ENCODE measurements at places on chromosomes 6 and 20.

GRCh38 chr6:63790334-63790733, 154.7 kb downstream of the PHF3 start:
- H3K4me3 ChIP-seq = no peak overlapping the region
- H3K27ac ChIP-seq = no peak overlapping the region
- H3K4me1 ChIP-seq = no peaks in the 10 kb centered on the region

- H3K27me3 ChIP-seq = no peaks in the 10 kb centered on the region
- H3K27ac ChIP-seq = no peak overlapping the region
- H3K4me1 ChIP-seq = no peaks in the 10 kb centered on the region
- no peak overlapping the region for H3K4me3 ChIP-seq
- DNase-seq = no peak
- no peaks in the 10 kb centered on the region for H3K36me3 ChIP-seq
Measured at GRCh38 chr6:40442591-40442990, 144.6 kb downstream of the LRFN2 start.

- no peaks in the 10 kb centered on the region for H3K4me1 ChIP-seq
- no peak overlapping the region for H3K4me3 ChIP-seq
- DNase-seq = no peak
Measured at GRCh38 chr6:18501663-18502013, 114.5 kb downstream of the RNF144B start.

- peaks cover 13% of the 10 kb centered on the region for H3K27me3 ChIP-seq
- H3K4me3 ChIP-seq = no peak overlapping the region
- DNase-seq = no peak
- H3K36me3 ChIP-seq = no peaks in the 10 kb centered on the region
- H3K4me1 ChIP-seq = no peaks in the 10 kb centered on the region
Measured at GRCh38 chr6:951399-952181, 258.7 kb upstream of the EXOC2 start.

DNA sequence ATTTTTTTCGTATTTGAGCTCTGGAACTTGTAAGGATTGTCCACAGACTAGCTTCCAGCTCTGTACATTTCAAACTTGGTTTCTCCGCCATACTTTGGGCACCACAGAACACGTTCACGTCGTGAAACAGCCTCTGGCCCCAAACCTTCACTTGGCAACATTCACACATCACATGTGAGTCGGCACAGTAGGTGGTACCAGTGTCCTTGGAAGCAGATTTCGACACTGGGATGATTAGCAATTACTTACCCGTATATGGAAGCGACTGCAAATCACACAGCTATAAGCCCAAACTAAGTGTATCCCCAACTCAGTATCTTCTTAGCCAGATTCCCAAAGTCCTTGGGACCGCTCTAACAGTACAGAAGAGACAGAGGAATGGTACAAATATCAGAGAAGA, 60.2 kb downstream of the MAFB start:
- no peaks in the 10 kb centered on the region for H3K36me3 ChIP-seq
- H3K4me3 ChIP-seq = no peak overlapping the region
- peaks cover 4% of the 10 kb centered on the region for H3K27me3 ChIP-seq
- no peaks in the 10 kb centered on the region for H3K4me1 ChIP-seq
- H3K27ac ChIP-seq = no peak overlapping the region

- H3K36me3 ChIP-seq = no peaks in the 10 kb centered on the region
- H3K4me3 ChIP-seq = no peak overlapping the region
- H3K27me3 ChIP-seq = no peaks in the 10 kb centered on the region
Measured at GRCh38 chr6:71967436-71967835, 81.1 kb downstream of the RIMS1 start.

GRCh38 chr6:144834426-144835038, 549.4 kb downstream of the UTRN start:
- H3K4me3 ChIP-seq = no peak overlapping the region
- H3K27ac ChIP-seq = no peak overlapping the region
- no peaks in the 10 kb centered on the region for H3K4me1 ChIP-seq
- H3K27me3 ChIP-seq = no peaks in the 10 kb centered on the region

DNA sequence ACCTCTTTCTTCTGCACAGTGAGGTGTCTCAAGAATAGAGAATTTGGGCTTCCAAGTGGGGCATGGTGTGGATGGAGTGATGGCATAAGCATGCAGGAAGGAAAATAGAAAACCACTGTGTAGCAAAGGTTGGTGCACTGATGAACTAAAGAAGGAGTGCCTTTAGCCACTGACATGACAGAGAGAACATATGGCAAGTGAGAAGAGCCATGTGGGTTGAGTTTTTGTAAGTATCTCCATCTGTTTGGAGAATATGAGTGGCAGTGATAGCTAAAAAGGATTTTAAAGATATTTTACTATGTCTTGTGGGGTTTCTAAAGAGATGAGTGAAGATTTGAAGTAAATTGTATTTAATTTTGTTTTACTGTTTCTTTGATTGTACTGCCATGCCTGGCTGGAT, 160.5 kb upstream of the GRIK2 start:
- H3K4me1 ChIP-seq = no peaks in the 10 kb centered on the region
- H3K27ac ChIP-seq = no peak overlapping the region
- H3K36me3 ChIP-seq = no peaks in the 10 kb centered on the region
- DNase-seq = no peak

- no peaks in the 10 kb centered on the region for H3K27me3 ChIP-seq
- DNase-seq = no peak
- peaks cover under 1% of the 10 kb centered on the region for H3K4me1 ChIP-seq
- peaks cover 6% of the 10 kb centered on the region for H3K36me3 ChIP-seq
- no peak overlapping the region for H3K4me3 ChIP-seq
Measured at GRCh38 chr20:48944663-48945297, 23.3 kb downstream of the ARFGEF2 start.

GRCh38 chr20:44296011-44296410, 15.0 kb downstream of the FITM2 start:
- peaks cover 3% of the 10 kb centered on the region for H3K4me1 ChIP-seq
- no peak for DNase-seq
- no peaks in the 10 kb centered on the region for H3K36me3 ChIP-seq
- no peak overlapping the region for H3K27ac ChIP-seq
- no peak overlapping the region for H3K4me3 ChIP-seq

- H3K4me3 ChIP-seq = no peak overlapping the region
- no peaks in the 10 kb centered on the region for H3K36me3 ChIP-seq
- H3K27me3 ChIP-seq = peaks cover 8% of the 10 kb centered on the region
- peaks cover 39% of the 10 kb centered on the region for H3K4me1 ChIP-seq
- H3K27ac ChIP-seq = no peak overlapping the region
- DNase-seq = no peak
Measured at GRCh38 chr6:11764250-11764604, 14.4 kb downstream of the ADTRP start.

DNA sequence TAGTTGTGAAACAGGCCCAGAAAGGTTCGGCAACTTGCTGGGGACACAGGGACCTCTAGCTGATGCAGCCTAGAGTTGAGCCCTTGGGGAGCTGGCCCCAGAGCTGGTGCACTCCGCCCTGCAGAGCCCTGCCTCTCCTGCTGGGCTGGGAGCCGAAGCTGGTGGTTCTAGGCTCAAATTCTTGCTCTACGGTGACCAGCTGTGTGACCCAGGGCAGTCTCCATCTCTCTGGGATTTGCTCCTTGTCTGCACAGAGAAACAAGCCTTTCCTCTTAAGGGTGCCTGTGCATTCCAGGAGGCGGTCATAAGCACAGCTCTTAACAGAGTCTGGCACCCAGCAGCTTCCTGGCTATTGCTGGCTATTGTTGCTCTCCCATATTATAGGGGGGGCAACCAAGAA, 47.4 kb downstream of the RBM38 start:
- H3K27me3 ChIP-seq = no peaks in the 10 kb centered on the region
- no peaks in the 10 kb centered on the region for H3K36me3 ChIP-seq
- H3K4me3 ChIP-seq = no peak overlapping the region
- DNase-seq = no peak
- no peak overlapping the region for H3K27ac ChIP-seq
- peaks cover 25% of the 10 kb centered on the region for H3K4me1 ChIP-seq

- H3K4me1 ChIP-seq = no peaks in the 10 kb centered on the region
- DNase-seq = no peak
- H3K36me3 ChIP-seq = peaks cover 9% of the 10 kb centered on the region
- H3K4me3 ChIP-seq = no peak overlapping the region
- no peak overlapping the region for H3K27ac ChIP-seq
- H3K27me3 ChIP-seq = no peaks in the 10 kb centered on the region
Measured at GRCh38 chr6:158417760-158418098, 105.5 kb downstream of the TULP4 start.
